ENCODE measurements at places on chromosomes 2 and 18.
A peak's percentile ranks its signal among the peaks of the same experiment; 100 is the strongest.

- no peak for DNase-seq
These were observed 15.5 kb downstream of the BABAM2 start for GRCh38 chr2:27906074-27906473.

DNA sequence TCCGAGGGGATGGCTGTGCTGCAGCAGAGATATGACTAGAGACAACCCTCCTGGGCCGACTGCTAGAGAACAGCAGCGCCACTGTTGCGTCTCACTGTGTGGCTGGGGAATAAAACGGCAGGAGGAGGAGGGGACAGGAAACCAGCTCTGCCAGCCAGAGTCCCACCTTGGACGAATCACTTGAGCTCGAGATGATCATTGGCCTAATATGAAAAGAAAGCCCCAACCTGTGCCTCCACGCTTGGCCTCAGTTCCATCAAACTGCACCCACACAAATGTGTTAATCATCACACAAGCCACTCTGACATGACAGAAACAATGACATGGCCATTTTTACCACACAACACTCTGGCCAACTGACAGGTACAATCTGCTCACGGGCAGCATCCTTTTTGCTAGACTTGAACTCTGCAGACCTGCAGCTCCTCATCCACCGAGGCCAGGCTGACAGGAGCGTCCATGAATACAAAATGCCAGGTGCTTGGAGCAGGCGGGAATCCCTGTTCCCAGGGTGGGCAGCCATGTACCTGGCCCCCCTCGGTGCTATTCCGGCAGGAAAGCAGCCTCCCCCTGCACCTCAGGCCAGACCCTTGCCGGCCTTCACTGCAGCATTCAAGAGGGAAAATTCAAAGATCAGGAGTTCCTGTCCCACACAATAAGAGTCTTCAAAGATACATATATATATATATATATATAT, 52.3 kb downstream of the PARD6G start:
- DNase-seq = no peak

DNA sequence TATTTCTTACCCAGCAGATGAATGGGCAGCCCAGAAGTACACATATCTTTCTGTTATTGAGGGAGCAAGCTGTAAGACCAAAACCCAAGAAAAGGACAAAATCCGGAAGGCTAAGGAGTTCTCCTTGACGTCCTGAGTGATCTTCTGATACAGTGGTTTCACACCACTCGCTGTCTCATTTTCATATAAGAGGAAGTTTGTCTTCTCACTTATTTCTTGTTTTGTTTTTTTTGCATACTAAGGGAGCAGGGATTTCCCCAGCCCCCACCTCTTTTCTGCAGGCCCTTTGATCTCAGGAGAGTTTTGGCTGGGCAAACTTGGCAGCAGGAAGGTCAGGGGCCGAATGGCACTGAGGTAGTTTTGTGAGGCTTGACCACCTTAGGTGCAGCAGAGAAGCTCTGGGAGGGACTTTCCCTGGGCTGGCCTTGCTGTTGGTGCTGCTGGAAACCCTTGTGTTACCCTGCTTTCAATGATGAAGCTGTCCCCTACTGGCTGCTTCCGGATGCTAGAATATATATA, 13.3 kb downstream of the CHRNA1 start:
- no peak for DNase-seq

DNA sequence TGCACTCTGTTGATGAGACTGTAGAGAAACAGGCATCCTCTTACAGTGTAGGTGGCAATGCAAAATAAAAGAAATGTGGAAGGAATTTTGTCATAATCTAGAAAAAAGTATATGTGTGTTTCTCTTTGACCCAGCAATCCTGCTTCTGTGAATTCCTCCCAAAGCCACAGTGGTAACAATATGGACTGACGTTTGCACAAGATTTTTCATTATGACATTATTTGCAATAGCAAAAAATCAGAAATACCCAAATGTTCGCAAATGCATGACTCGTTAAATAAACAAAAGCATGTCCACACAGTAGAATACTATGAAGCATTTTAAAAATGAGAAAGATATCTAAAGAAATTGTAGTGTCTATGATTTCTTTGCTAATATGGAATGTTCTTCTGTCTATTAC, 255.2 kb upstream of the NRP2 start:
- DNase-seq = no peak

DNA sequence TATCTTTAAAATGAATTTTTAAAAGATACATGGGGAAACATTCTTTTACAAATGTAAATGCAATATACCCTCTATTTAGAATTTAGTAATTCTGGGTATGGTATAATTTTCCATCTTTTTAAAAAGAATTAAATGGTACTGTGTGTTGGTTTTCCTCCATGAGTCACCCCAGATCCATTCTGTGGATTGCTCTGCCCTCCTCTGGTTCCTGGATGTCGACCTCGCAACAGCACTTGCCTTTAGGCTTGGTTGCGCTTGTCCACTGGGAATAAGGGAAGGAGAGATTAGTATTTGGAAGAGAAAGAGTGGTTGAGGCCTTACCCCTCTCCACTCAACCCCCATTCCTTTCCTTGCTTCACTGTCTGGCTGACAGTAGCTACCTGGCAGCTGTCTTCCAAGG, 90.4 kb downstream of the FTCDNL1 start:
- DNase-seq = no peak

- no peak for DNase-seq
These were observed 12.9 kb downstream of the HTR2B start for GRCh38 chr2:231111987-231112386.

DNA sequence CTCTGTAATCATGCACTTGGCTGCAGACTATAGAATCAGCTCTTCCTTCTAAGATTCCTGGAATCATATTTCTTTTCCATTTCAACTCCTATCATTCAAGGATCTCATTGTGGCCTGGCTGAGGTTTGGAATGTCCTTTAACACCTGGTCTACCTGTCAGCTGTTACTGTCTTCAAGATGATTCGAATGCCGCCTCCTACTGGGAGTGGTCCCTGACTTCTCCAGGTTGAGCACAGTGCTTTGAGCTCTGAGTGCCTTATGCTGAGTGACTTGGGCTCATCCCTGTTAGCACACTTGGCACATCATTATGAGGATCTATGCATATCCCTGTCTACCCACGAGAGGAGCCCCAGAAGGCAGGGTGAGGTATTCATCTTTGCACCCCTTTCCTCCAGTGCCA, 87.6 kb downstream of the MARCHF4 start:
- DNase-seq = no peak

- DNase-seq = no peak
These were observed 27.1 kb upstream of the TMEM178A start for GRCh38 chr2:39638581-39638980.

GRCh38 chr2:146642066-146642465, 1202.8 kb upstream of the ACVR2A start:
- DNase-seq = no peak

DNA sequence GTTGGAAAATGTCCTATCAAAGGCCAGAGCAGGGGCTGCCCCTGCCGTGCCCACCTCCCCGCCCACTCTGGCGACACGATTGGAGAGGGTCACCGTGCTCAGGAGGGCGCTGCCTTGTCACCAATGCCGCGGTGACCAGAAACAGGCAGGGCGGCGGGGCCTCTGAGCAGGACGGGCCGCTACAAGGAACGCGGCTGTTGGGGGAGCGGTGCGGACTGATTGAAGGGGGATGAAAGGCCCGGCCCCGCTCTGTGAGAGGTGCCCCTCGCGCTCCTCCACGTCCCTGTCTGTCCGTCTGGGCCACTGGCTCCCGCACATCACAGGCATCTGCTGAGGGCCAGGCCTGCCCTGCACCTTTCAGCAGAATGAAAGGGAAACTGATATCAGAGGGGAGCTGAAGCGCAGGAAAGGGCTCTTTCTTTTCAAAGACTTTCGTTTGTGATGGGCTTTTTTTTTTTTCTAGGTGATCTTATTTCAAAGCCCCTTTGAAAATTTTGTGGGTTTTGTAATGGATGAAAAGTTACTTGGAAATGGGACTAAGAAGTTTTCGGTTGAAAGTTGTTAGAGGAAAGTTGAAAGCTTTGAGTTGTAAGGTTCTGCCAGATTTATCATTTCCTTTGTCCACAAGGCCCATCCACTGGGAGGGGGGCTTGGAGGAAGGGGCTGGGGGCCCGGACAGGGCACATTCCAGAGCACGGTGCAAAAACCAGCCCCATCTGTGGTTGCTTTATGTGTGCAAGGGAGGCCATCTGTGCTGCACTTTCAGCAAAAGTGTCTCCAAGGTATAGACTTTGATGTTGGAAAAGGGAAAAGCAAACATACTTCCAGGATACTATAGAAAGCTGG, 244.2 kb downstream of the KLHL29 start:
- no peak for DNase-seq

- DNase-seq = no peak
These were observed 18.4 kb upstream of the YES1 start for GRCh38 chr18:830315-830901.

DNA sequence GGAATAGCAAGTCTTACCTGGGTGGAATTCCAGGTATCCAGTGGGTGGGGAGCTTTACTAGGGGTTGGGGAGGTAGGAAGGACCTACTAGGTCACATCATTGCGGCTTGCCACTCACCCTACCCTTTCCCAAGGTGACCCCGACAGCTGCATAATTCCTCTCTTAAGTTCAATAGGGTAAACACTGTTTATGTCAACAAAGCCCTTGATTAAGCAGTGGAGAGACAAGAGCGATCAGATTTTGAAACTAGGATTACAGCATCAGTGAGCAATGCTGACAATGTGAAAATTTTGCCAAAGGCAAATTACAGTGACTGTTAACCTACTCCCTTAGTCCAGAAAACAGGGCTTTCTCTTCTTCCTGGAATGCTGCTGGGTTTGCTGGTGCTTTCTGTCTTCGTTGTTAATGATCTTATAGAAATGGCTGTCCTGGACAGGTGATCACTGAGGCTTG, 14.5 kb downstream of the SLC19A3 start:
- DNase-seq = peak; percentile 33

DNA sequence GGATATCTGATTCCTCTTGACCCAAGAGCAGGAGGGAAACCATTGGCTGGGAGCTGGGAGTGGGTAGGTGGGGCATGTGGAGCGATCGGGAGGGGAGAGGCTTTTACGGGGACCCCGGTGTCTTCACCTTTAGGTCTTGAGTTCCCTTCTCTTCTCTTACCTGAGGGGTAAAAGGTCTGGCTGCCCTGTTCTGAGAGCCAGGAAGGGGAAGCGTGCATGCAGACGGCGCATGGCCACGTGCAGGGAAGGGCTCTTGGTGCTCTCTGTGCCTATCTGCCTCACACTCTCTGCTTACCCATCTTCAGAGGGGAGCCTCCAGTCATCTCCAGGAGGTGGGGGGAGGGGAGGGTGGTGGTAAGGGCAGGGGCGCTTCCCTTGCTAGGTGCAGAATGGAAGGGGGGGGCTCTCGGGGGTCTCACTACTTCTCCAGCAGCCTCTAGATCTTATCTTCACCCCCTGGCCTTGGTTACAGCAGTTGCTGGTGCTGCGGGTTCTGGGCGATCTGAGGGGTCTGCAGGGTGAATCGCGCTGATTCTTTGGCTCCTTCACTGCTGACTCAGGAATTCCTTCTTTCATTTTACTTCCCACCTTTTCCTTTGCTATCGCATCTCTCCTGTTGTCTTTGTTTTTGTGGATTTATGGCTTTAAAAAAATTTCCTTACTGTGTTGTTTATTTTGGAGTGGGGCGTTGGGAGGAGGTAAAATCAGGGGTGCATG, 225.8 kb upstream of the HS6ST1 start:
- DNase-seq = no peak

DNA sequence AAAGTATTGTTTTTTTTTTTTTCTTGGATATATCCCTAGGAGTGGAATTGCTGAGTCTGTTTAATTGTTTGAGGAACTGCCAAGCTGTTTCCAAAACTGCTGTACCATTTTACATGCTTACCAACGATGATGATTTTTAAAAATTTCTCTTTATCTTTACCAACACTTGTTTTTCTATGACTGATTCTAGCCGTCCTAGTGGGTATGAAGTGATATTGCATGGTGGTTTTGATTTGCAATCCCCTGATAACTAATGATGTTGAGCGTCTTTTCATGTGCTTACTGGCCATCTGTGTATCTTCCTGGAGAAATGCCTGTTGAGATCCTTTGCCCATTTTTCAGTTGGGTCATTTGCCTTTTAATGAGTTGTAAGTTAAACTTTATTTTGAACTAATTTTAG, 8.8 kb upstream of the AOX1 start:
- DNase-seq = no peak

GRCh38 chr18:46435031-46435430, 222.0 kb downstream of the LOXHD1 start:
- DNase-seq = no peak

- no peak for DNase-seq
These were observed 862.9 kb upstream of the ACVR2A start for GRCh38 chr2:146981921-146982320.

DNA sequence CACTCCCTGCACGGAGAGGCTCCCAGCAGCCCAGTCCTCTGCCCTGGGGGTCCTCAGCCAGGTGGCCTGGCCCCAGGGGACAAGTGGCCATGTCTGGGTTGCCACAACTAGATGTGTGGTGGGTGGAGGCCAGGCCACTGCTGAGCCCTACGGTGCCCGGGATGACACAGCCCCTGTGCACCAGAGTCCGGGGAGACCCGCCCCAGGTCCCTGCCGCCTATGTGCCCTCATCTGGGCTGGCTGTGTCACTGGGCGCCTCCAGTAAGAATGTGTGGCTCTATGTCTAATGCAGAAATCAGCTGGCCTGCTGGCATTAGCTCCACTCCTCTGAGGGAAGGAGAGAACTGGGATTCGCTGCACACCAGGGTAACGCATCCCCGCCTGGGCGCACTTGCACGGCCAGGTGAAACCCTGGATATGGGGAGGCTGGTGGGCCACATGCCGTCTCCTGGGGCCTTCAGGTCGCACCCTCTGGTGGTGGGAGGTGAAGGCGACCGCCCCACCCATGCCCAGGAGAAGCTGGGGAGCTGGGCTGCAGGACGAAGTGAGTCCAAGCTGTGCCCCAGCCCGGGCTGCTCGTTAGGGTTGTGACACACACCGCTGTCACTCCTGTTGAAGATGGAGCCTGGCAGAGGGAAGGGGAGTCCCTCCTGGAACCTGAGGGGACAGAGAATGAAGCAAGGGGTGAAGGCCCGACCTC, 136.1 kb downstream of the PTGR3 start:
- DNase-seq = no peak

DNA sequence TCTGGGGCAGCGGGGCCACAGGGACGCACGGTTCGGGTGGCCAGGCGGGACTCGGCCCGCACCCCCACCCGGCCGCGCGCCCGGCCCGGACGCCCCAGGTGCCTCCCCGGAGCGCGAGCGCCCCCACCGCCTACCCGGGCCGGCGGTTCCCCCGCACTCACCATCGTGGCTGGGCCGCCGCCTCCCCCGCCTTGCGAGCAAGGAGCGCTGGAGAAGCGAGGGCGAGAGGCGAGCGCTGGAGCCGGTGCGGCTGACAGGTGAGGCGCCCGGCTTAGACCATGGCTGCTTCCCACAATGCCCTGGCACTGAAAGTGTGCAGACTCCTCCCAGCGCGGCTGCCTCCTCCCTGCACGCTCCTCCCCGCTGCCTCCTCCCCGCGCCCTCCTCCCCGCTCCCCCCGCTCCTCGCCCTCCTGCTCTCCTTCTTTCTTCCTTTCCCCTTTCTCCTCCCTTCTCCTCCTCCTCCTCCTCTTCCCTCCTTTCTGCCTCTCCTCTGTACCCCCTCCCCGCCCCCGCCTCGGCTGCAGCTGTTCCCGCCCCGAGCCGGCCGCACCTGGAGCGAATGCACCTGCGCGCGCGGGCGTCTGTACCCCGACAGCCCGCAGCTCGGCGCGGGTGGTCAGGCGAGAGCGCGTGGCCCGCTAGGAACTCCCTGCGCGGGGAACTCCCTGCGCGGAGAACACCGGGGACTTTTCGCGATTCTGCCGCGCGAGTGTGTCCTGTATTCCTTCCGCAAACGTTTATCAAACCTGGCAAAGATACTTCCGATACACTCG, at the start of gene AP1S3:
Gene AP1S3, minus strand, starts transcription at position 296 of the 775 bp plus-strand sequence. Its CDS starts 132 bp downstream, at position 164.
- peak; percentile 91 for DNase-seq
